Right renal cortex interstitium (tissue), 3 donors: ENCODE measurements at places on chromosomes 4 and X. TPM values are rescaled to one million over a fixed set of nuclear protein-coding genes. Genes with fewer than 3 reads are reported as not detected.

- peak; percentile 57 for DNase-seq
Observed at GRCh38 chrX:47523297-47523696, 37.7 kb upstream of the ARAF start.

DNA sequence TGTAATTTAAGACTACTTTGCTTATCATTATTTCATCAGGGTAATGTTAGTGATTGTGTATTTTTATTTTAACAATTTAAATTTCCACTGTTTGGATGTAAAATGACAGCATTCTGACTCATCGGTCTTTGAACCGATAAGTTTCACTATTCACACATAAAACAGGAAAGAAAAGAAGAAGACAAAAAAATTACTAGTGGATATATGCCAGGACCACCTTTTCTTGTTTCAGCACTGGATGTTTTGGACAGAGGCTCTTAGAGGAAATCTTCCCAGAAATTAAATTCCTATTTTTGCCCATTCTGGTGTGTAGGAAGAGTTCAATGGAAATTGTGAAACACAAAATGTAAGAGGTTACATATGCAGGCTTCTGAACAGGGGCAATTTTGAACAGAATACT, 57.4 kb downstream of the VEGFC start:
- DNase-seq = no peak

- DNase-seq = no peak
Observed at GRCh38 chr4:142416121-142416520, 430.0 kb downstream of the INPP4B start.

DNA sequence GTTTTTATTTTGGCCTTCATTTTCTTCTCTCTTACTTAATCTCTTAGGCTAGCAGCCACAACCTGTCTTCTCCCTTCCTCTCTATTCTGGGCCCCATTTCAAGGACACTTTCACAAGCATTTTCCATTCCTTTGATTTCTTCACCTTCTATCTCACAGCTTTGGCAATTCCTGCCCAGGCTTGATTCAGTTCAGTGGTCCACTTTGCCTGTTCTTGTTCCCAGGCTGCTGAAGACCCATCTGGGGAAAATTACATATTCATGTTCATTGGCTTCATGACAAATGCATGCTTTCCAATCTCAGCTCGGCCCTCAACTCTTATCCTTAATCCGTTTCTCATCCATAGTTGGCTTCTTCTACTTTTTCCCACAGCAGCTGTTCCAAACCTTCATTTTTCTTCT, 38.7 kb upstream of the LPAR4 start:
- DNase-seq = no peak

DNA sequence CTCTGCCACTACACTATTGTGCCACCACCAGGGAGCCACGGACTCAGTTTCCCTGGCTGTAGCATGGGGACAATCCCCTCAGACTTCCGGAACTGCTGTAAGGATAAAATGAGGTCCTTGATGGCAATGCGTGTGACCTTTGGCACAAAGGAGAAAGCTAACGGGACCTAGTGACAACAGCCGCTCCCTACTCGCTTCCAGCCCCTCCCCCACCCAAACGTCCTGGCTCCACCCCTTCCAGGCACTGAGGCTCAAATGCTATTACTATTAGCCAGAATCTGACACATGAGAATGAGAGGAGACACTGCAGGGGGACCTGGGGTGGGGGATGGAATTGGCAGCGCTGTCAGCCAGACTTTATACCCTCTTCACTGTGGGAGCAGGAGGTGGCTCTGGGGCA, 5.4 kb upstream of the DUSP9 start:
- no peak for DNase-seq

GRCh38 chrX:77505227-77505626, 58.0 kb downstream of the FGF16 start:
- no peak for DNase-seq

GRCh38 chr4:114464726-114465272, 133.8 kb upstream of the UGT8 start:
- no peak for DNase-seq

DNA sequence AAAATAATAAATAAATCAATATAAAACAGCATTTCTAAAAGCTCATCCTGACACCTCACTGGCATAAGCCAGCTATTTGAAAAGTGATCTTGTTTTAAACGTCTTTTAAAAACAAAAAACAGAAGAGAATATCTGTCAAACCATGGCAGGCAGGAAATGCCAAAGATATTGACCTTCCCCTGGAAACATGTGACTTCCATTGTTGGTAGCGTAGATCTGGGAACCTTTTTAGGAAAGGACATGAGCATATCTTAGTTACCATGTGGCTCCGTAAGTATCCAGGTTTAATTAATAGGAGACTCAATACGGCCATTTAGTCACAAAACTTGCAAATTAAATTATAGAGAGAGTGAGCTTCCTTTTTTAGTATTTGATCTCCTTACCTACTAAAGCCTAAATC, 83.0 kb upstream of the KLHL4 start:
- no peak for DNase-seq

GRCh38 chr4:13368217-13368616, 115.9 kb downstream of the RAB28 start:
- no peak for DNase-seq

- no peak for DNase-seq
Observed at GRCh38 chrX:479273-479981, 92.7 kb upstream of the PPP2R3B start.

GRCh38 chrX:112785344-112785743, 55.3 kb downstream of the AMOT start:
- no peak for DNase-seq

DNA sequence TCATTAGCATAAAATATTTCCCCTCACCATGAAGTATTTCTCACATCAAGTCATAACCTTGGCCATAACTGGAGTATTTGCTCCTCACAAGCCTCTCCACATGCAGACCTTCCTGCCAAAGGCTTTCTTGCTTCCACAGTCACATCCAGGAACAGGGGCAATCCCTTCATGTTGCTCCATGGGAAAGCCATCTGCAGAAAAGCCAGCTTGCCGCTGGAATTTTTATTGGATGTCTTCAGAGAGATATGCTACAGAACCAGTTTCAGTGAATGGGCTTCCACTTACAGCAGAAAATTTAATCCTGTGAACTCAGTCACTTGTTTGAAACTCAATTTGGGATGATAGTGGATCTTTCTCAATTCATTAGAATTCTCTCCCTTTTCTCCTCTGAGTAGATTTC, 3.2 kb upstream of the CDKN2AIP start:
- DNase-seq = no peak

GRCh38 chrX:42392846-42393245, 385.1 kb downstream of the PPP1R2C start:
- no peak for DNase-seq

- no peak for DNase-seq
Observed at GRCh38 chrX:120144178-120144844, 14.1 kb upstream of the RHOXF2 start.

DNA sequence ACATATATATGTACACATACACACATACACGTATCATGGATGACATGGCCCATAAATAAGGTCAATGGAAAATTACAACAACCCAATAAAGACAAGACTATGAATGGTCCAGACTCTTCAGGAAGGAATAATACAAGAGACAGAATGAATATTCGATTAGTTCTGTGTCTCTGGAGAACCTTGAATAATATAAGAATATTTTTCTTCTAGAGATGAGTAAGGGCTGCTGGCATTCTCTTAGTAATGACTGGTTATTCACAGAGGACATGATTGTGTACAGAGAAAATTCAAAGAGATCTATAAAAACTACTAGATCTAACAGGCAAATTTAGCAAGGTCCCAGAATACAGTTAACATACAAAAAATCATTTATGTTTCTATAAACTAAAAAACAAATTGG, 23.3 kb downstream of the SPIN4 start:
- DNase-seq = no peak

- no peak for DNase-seq
Observed at GRCh38 chr4:52472444-52472843, 186.7 kb downstream of the USP46 start.

GRCh38 chr4:182578402-182578801, 335.2 kb downstream of the TENM3 start:
- no peak for DNase-seq

GRCh38 chr4:1722551-1723118, 1.3 kb downstream of the TACC3 start:
- DNase-seq = no peak

DNA sequence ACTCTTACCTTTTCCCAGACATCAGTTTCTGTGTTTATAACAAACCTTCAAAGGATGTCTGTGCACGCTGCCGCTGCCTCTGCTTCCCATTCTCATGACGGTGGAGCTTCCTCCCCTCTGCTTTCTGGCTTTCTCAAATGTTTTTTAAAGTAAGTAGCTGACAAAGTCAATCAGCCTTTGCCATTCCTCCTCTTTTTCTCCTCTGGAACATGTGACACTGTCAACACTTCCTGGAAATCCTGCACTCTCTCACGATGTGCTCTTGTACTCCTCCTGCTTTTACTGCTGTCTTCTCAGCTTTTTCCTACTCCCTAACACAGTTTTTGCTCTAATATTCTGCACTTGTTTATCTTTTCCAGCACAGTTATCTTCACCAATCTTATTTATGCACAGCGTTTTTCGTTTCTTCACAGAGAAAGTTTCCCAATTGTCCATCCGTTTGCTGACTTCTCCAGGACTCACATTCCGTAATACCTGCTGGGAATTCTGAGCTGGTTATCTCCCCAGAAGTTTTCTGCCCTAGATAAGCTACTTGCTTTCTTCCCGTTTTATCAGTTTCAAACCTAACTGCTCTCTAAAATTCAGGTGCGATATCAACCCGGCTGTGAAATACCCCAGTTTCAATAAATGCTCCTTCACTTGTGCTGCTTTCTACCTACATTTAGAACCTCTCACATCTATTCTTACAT, 465.6 kb upstream of the AGA start:
- no peak for DNase-seq

- DNase-seq = no peak
Observed at GRCh38 chr4:84032372-84032771, 466.7 kb downstream of the NKX6-1 start.

DNA sequence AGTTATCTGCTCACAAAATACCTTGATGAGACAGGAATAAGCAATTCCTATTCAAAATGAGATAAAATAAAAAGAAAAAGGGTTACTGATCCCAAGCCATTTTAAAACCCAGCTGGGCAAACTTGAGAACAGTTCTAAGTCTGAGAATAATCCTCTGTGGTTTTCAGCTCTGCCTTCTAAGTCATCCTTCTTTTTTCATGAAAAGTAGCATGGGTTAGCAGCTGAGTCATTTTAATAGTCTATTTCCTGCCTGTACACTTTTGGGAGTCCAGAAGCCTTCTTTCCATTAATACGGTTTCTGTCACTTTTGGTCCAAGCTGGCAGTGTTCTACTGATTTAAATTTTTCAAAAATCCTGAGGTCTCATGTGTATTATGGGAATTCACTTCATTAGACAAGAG, 374.3 kb downstream of the IQCM start:
- no peak for DNase-seq

DNA sequence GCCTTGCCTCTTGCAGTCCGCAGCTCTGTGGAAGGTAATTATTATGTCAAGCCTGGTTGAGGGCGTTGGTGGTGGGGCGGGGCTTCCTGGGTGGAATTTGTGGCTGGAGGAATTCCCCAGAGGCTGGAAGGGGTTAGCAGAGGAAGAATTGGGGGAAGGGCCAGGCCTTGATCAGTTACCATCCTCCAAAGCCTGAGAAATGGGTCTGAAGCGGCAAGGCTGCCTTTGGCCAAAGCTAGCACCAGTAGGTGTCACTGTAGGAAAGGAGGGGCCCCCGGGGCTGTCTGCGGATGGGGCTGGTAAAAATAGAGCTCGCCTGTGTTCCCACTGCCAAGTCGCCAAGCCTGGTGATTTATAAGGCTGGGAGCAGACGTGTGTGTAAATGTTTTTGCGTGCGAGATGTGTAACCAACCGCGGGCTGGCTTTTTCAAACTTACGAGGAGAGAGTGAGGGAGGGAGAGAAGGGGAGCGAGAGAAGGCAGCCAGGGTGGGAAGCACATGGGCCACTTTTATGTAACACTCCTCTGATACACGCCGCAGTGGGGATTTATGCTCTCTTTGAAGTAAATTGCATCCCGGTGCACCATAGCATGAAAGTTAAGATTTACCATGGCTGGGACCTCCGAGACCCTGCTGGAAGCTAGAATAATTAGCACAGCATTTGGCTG, 367.0 kb downstream of the BCOR start:
- DNase-seq = peak; percentile 66

- no peak for DNase-seq
Observed at GRCh38 chr4:154593868-154594267, 3.3 kb upstream of the FGA start.

- DNase-seq = no peak
Observed at GRCh38 chr4:124869961-124870495, 157.5 kb upstream of the ANKRD50 start.

GRCh38 chr4:28772066-28772465, 1911.4 kb downstream of the STIM2 start:
- DNase-seq = no peak

GRCh38 chrX:133926809-133927208, 58.6 kb downstream of the GPC3 start:
- no peak for DNase-seq

- DNase-seq = no peak
Observed at GRCh38 chrX:47483306-47484268, 565 bp upstream of the ZNF41 start.

DNA sequence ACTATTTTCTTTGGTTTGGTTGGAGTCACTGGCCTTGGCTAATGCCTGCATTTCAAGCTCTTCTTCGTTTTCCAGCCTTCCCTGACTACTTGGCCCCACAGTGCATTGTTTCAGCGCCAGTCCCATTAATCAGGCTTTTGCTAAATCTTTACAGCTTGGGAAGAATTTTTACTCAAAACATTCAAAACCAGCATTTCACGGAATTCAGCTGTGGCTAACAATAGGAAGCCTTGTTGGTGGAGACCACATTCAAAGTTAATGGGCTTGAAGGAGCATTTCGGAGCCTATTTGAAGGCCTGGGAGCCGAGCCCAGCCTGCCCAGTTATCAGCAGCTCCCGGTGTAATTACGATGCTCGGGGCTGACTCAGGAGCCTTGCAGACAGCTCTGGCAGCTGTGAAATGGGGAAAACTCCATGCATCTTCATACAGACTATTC, 30.8 kb upstream of the VCX2 start:
- DNase-seq = no peak

GRCh38 chrX:94695910-94696309, 1021.9 kb downstream of the FAM133A start:
- no peak for DNase-seq

GRCh38 chr4:93540562-93540961, 288.0 kb upstream of the ATOH1 start:
- no peak for DNase-seq

The MAGEB2 gene
- not detected for polyA plus RNA-seq

The NAP1L5 gene
- 15.3 TPM for polyA plus RNA-seq

The SSX2B gene
- not detected for polyA plus RNA-seq

The TBC1D8B gene
- polyA plus RNA-seq = 5.3 TPM

The IBSP gene
- not detected for polyA plus RNA-seq

The FANCB gene
- 3.5 TPM for polyA plus RNA-seq

The OTC gene
- not detected for polyA plus RNA-seq

The INPP4B gene
- 9.0 TPM for polyA plus RNA-seq

The NUDT10 gene
- 11.6 TPM for polyA plus RNA-seq

The GLRA3 gene
- polyA plus RNA-seq = 0.07 TPM

The HSFX4 gene
- not detected for polyA plus RNA-seq

The CCNB3 gene
- polyA plus RNA-seq = 1.4 TPM

The HS3ST1 gene
- polyA plus RNA-seq = 0.93 TPM

The RNF4 gene
- polyA plus RNA-seq = 68.2 TPM

The RBM46 gene
- 0.08 TPM for polyA plus RNA-seq

The SCML1 gene
- polyA plus RNA-seq = 16.2 TPM

The SPANXB1 gene
- polyA plus RNA-seq = not detected

The FMR1NB gene
- not detected for polyA plus RNA-seq

The GAGE2A gene
- not detected for polyA plus RNA-seq
